Activated naive CD8-positive, alpha-beta T cell treated with anti-CD3 and anti-CD28 coated beads for 36 hours (primary cell): ENCODE measurements at places on chromosomes 11 and 22. TPM values are rescaled to one million over a fixed set of nuclear protein-coding genes. Genes with fewer than 3 reads are reported as not detected.

GRCh38 chr22:41683616-41684015 lies 5.1 kb downstream of the SNU13 start:
- peaks cover 22% of the 10 kb centered on the region for H3K4me1 ChIP-seq
- H3K4me3 ChIP-seq, result no peak overlapping the region
- no peak for DNase-seq
- H3K27ac ChIP-seq, result no peak overlapping the region

DNA sequence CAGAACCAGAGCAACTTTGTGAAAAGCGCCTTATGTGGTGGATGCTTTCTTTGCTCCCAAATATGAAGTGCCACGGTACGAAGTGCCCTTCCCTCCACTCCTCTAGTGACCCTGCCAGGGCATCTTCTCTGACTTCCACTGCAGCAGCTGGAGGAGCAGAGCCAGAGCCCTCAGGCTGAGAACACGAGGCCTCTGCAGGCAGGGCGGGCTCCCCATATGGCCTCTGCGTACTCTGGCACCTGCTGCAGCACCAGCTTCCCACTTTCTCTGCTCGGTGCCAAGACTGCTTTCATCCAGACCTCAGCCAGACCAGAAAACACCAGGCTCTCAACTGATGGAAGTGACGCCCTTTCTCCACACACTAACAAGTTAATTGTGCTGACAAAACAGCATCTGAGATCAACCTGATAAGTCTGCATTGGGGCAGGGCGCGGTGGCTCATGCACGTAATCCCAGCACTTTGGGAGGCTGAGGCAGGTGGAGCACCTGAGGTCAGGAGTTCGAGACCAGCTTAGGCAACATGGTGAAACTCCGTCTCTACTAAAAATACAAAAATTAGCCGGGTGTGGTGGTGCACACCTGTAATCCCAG lies 12.8 kb downstream of the UFD1 start:
- no peaks in the 10 kb centered on the region for H3K4me1 ChIP-seq
- H3K36me3 ChIP-seq, result peaks cover 14% of the 10 kb centered on the region
- H3K4me3 ChIP-seq, result no peak overlapping the region
- no peak for DNase-seq
- no peaks in the 10 kb centered on the region for H3K27me3 ChIP-seq

DNA sequence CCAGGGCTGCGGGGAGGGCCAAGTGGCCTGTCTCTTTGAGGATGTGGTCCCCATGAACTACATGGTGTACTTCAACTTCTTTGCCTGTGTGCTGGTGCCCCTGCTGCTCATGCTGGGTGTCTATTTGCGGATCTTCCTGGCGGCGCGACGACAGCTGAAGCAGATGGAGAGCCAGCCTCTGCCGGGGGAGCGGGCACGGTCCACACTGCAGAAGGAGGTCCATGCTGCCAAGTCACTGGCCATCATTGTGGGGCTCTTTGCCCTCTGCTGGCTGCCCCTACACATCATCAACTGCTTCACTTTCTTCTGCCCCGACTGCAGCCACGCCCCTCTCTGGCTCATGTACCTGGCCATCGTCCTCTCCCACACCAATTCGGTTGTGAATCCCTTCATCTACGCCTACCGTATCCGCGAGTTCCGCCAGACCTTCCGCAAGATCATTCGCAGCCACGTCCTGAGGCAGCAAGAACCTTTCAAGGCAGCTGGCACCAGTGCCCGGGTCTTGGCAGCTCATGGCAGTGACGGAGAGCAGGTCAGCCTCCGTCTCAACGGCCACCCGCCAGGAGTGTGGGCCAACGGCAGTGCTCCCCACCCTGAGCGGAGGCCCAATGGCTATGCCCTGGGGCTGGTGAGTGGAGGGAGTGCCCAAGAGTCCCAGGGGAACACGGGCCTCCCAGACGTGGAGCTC lies 13.5 kb downstream of the ADORA2A start:
- no peak overlapping the region for H3K4me3 ChIP-seq
- no peak for DNase-seq
- peak overlapping the region; percentile 75 for H3K27ac ChIP-seq
- H3K4me1 ChIP-seq, result peaks cover 78% of the 10 kb centered on the region

DNA sequence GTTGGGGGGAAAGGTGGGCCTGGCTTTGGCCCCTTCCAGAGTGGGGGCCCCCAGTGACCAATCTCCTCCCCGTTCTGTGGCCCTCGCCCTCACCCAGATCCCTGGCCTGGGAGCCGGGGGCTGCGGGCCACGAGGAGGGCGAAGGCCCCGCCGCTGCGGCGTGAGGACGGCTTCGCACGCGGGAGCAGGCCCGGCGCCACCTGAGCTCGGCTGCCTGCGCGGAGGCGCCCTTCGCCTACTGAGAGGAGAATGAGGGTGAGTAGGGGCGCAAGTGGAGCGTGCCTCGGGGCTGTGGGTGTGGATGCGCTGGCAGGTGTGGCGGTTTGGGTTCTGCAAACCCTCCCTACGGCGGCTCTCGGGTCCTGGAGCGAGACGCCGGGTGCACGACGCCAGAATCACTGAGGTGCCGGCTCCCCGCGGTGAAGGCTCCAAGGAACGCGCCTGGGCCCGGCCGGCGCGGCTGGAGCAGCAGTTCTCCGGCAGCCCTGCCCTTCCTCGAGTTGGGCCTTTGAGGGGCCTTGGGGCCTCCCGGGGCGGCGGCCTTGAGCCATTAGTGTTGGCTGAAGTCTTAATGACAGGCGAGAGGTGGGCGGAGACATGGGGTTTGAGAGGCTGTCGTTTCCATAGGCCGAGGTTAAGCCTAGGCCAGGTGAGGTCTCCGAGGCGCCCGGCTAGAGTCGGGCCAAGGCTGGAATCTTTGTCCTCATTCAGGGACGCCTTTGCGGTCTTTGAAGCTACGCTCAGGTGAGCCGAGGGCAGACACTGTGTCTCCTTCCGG lies 65.3 kb downstream of the CTTN start:
- DNase-seq, result no peak
- H3K27ac ChIP-seq, result no peak overlapping the region
- H3K36me3 ChIP-seq, result no peaks in the 10 kb centered on the region
- peaks cover 13% of the 10 kb centered on the region for H3K27me3 ChIP-seq
- H3K4me3 ChIP-seq, result no peak overlapping the region
- H3K4me1 ChIP-seq, result peaks cover 1% of the 10 kb centered on the region

GRCh38 chr22:46788441-46789172 lies 26.2 kb downstream of the TBC1D22A start:
- no peak overlapping the region for H3K4me3 ChIP-seq
- no peak for DNase-seq
- H3K27ac ChIP-seq, result peak overlapping the region; percentile 56
- H3K4me1 ChIP-seq, result peaks cover 43% of the 10 kb centered on the region
- no peaks in the 10 kb centered on the region for H3K27me3 ChIP-seq

DNA sequence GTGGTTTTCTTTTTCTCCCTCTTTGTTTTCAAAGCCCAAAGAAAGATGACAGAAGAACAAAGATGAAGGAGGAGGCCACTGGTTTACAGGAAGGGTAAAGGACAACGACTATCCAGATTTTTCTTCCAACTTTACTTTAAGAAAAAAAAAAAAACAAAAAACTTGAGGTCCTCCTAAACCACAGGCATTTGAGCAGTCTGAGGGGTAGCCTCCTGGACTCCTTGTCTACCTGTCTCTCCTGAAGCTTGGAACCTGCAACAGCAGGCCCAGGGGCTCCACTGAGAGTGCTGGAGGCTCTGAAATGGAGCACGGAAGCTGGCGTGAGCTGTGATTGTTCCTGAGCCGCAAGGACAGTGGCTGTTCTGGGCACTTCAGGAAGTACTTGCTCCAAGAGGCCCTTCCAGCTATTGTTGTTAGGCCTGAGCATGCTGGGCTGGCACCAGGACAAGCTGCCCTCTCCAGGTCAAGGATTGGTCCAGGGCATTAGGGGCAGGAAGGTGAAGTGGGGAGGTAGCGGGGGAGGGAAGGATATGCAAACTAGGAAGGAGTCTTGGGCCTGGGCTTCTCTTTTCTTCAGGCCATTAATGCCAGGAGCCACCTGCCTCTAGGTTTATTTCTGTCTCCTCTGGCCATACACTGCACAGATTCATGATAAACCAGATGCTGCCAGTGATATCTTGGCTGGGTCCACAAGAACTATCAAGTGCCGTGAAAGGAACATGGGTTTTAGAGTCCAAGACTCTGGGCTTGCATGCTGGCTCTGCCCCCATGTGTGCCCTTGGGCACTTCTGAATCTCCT lies 147.3 kb downstream of the CCDC34 start:
- H3K4me1 ChIP-seq, result no peaks in the 10 kb centered on the region
- no peak for DNase-seq
- peaks cover 9% of the 10 kb centered on the region for H3K27me3 ChIP-seq
- H3K36me3 ChIP-seq, result no peaks in the 10 kb centered on the region

DNA sequence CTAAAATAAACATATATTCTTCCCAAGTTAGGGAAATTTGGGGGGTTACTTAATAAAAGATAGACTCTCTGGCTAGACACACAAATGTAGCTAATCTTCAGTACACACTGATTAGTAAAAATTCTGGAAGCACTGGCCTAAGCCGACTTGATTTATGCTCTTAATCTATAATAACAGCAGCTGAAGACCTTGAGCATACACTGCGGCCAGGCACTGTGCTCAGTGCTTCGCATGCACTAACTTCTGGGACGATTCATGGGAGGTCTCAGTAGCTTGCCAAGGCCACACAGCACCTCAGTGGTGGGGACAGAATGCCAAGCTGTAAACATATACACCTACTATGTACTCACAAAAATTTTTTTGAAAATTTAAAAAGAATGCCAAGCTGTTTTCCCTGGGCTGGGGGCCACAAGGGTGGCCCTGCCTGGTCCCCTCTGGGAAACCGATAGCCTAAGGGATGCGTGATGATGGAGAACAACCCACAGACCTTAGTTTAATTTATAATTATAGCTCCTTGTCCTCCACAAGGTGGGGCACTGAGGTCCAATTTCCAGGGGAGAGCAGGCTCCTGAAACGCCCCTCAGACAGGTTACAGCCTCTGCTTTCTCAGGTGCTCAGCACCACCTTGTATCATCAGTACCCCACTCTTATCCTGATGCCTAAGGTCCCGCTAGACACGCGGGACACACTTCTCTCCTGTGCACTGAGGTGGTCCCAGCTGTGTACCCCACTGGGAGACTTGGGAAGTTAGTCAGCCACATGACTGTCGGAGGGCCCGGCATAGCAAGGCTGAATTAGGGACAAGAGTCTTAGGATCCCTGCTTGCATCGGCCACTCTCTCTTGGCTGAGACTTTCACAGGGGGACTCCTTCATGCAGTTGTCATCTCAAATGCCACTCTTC lies 20.1 kb downstream of the SERPIND1 start:
- H3K27me3 ChIP-seq, result no peaks in the 10 kb centered on the region
- H3K4me3 ChIP-seq, result no peak overlapping the region
- H3K27ac ChIP-seq, result no peak overlapping the region
- peaks cover 17% of the 10 kb centered on the region for H3K36me3 ChIP-seq
- DNase-seq, result no peak
- no peaks in the 10 kb centered on the region for H3K4me1 ChIP-seq

DNA sequence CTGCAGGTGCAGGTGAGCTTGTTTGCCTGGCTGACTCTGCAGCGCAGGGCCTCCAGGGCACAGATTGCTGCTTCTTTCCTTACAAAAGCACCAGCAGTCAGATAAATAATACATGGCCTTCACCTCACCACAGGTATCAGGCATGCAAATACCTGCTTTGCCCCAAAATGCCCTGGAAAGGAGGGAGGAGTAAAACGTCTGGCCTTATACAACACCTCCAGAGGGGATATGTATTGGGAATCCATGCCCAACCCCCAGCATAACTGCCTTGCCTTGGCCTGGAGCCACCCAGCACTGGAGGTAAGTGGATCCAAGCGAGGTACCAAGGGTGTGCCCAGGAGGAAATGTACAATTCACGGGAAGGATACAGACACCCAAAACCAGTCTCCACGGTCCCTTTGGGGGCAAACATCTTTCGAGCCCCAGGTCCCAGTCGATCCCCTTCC lies 860 bp downstream of the TMEM184B start:
- no peaks in the 10 kb centered on the region for H3K27me3 ChIP-seq
- peak overlapping the region; percentile 83 for H3K4me3 ChIP-seq
- H3K36me3 ChIP-seq, result peaks cover 2% of the 10 kb centered on the region
- no peak for DNase-seq

- H3K27ac ChIP-seq, result no peak overlapping the region
- no peaks in the 10 kb centered on the region for H3K36me3 ChIP-seq
- no peak overlapping the region for H3K4me3 ChIP-seq
- DNase-seq, result no peak
- peaks cover 16% of the 10 kb centered on the region for H3K4me1 ChIP-seq
These were observed 220.6 kb upstream of the ISX start for GRCh38 chr22:34845391-34845790.

GRCh38 chr22:26313291-26313690 lies 115.8 kb upstream of the ASPHD2 start:
- H3K27ac ChIP-seq, result no peak overlapping the region
- H3K4me3 ChIP-seq, result no peak overlapping the region
- H3K36me3 ChIP-seq, result no peaks in the 10 kb centered on the region
- no peak for DNase-seq
- H3K27me3 ChIP-seq, result peaks cover 7% of the 10 kb centered on the region

DNA sequence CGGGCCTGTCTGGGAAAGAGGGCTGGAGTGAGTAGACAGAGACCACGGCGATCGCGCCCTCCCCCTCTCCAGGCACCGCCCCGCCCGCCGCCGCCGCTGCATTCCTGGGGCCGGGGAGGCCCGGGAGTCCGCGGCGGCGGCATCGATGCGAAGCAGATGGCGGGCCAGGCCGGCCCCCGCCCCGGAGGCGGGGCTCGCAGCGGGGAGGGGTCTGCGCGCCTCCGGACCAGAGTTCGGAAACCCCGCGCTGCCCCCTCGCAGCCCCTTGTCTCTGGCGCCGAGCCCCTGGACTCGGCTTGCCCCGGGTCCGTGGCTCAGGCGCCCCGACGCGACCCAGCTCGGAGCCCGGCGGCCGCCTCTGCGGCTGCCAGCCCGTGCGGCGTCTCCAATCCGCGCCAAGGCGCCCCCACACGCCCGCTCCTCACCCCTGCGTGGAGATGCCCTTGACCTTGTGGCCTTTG lies 1.3 kb downstream of the SCARF2 start:
- no peak for DNase-seq
- H3K4me3 ChIP-seq, result peak overlapping the region; percentile 19
- no peak overlapping the region for H3K27ac ChIP-seq
- peaks cover 61% of the 10 kb centered on the region for H3K27me3 ChIP-seq
- peaks cover 9% of the 10 kb centered on the region for H3K4me1 ChIP-seq

DNA sequence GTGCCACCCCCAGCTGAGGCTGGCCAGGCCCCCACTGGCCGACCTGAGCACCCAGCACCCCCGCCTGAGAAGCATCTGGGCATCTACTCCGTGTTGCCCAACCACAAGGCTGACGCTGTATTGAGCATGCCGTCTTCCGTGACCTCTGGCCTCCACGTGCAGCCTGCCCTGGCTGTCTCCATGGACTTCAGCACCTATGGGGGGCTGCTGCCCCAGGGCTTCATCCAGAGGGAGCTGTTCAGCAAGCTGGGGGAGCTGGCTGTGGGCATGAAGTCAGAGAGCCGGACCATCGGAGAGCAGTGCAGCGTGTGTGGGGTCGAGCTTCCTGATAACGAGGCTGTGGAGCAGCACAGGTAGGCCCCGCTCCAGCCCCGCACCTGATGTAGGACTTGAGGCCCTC lies 4.7 kb downstream of the ZBTB16 start:
- H3K36me3 ChIP-seq, result no peaks in the 10 kb centered on the region
- H3K4me1 ChIP-seq, result peaks cover 2% of the 10 kb centered on the region
- H3K27ac ChIP-seq, result no peak overlapping the region
- DNase-seq, result no peak

GRCh38 chr11:6480299-6480914 lies 724 bp downstream of the ARFIP2 start:
- H3K27me3 ChIP-seq, result no peaks in the 10 kb centered on the region
- H3K4me1 ChIP-seq, result peaks cover 25% of the 10 kb centered on the region
- no peak for DNase-seq

- H3K27ac ChIP-seq, result no peak overlapping the region
- H3K4me1 ChIP-seq, result peaks cover 2% of the 10 kb centered on the region
- H3K36me3 ChIP-seq, result no peaks in the 10 kb centered on the region
These were observed 47.2 kb downstream of the FBLN1 start for GRCh38 chr22:45549762-45550378.

The APOL3 gene
- 55.0 TPM for total RNA-seq

The FXYD2 gene
- 8.8 TPM for total RNA-seq

The PLAAT2 gene
- 0.52 TPM for total RNA-seq

The MSANTD4 gene
- 13.4 TPM for total RNA-seq

The TBX1 gene
- total RNA-seq, result not detected

The GSTT2 gene
- not detected for total RNA-seq
